ENCODE measurements at places on chromosomes 12 and 14.

DNA sequence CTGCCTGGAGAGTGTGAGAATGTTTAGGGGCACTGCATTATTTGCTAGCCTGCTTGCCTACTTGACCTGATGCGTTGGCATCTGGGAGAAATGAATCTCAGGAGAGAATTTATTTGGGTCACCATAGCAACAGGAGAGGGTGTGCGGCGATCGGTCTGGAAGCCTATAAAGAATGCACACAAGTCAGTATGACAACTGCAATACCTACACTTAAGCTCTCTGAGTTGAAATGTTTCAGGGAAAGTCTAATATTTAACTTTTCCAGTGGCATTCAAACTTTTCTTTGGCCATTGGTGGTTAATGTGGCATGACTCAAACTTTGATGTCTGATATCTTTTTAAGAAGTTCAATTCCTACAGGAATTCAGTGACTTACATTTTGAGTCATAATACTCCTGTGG is 205.1 kb downstream of the NEDD1 start:
- no peak for DNase-seq

DNA sequence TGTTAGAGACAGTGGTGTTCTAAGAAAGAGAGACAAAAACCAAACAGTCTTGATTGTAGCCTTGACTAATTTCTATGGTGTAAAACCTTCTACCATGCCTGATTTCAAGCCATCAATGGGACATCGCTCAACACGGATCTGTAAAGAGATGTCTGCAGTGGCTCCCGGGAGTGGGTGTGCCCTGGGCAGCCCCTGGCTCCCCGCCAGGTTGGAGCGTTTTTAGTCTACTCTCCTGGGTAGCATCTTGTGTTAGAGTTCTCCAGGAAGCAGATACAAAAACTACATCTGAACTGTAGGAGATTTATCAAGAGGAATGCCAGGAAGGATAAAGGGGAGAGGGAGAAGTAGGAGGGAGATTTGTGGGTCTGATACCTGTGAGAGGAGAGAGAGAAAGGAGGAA is 1212.9 kb downstream of the BCL11B start:
- no peak for DNase-seq

DNA sequence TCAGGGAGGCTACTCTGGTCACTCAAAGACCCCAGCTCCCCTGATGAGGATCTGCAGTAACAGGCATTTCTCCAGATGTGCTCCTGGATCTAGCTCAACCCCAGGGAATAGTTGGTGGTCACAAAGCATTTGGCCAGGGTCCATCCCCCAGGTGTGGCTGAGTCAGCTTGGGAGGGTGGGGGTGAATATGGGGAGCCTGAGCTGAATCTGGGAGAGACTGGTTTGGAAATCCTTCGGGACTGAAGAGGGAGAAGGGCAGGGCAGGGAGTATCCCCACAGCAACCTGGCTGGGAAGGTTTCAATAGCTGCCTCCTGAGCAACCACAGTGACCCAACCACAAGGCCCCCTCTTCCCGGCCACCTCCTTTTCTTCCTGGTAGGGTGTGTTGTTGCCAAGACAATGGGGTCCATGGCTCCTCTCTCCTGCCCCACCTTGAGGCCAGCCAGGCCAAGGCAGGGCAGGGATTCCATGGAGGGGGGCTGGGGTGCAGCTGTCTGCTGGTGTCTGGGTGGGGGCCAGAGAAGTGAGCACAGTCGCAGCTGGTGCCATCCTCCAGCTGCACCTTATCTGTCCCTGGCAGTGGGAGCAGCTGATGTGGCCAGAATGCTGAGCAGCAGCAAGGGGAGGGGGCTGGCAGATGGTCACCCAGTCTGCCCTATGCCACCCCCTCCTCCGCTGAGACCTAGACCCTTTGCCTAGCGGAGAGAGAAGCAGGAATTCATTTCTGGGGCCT is 5.5 kb downstream of the ASIC1 start:
- no peak for DNase-seq

GRCh38 chr14:105841022-105842009 is 314.9 kb downstream of the TMEM121 start:
- DNase-seq: no peak

- DNase-seq: no peak
These were observed 4.1 kb upstream of the IFNG start for GRCh38 chr12:68163560-68164081.

DNA sequence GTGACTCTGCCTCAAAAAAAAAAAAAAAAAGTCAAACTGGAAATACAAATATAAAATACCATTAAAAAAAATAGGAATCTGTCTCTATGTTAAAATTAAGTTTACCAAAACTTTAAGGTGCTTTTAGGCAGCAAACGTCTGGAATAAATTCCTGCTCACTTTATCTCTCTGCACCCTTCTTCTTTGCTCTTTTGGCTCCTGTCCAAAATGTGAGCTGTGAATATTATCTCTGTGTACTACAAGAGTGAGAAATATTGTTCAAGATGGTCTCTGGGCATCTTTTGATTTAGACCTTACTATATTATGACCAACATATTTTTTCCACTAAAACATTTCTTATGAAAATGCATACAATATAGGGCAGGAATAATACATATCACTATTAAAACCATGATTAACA is 63.7 kb downstream of the PUS7L start:
- no peak for DNase-seq

DNA sequence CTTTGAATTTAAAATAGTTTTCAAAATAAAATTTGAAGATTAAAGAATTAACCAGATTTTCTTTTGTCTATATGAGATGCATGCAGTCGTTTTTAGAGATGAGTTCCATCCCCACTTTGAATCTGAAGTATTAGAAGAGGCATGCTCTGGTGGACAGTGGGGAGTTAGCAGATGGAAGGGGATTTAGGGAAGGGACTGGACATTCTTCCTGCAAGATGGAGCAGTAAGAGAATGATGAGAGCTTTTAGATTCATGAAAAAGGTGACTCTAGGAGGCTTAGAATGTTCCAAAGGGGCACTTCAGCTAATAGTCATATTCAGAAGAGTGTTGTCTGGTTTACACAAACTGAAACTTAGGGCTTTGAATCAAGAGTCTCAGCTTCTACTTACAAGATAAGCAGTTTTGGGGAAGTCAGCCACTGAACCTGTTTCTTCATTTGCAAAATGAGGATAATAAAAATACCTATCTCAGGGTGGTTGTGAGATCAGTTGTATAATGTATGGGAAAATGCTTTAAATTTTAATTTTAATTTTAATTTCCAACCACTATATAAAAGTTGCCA is 3.7 kb downstream of the ZBTB1 start:
- DNase-seq: peak; percentile 11

- DNase-seq: no peak
These were observed 81.0 kb upstream of the HOXC13 start for GRCh38 chr12:53857666-53858065.

Data from AML-193 (cell line).